M059J (cell line): ENCODE measurements at places on chromosomes 1 and 21. TPM values are rescaled to one million over a fixed set of nuclear protein-coding genes. Genes with fewer than 3 reads are reported as not detected.
A peak's percentile ranks its signal among the peaks of the same experiment; 100 is the strongest.

- peak; percentile 67 for DNase-seq
Observed at GRCh38 chr21:34761758-34762330, 93.0 kb downstream of the CLIC6 start.

Gene TGFBR3
- total RNA-seq: 1.8 and 2.1 TPM in 2 replicates

- no peak for DNase-seq
Observed at GRCh38 chr1:61782771-61783170, 40.5 kb downstream of the PATJ start.

Gene SMCP
- not detected in 2 replicates for total RNA-seq

Gene APOBEC4
- total RNA-seq: not detected in 2 replicates

DNA sequence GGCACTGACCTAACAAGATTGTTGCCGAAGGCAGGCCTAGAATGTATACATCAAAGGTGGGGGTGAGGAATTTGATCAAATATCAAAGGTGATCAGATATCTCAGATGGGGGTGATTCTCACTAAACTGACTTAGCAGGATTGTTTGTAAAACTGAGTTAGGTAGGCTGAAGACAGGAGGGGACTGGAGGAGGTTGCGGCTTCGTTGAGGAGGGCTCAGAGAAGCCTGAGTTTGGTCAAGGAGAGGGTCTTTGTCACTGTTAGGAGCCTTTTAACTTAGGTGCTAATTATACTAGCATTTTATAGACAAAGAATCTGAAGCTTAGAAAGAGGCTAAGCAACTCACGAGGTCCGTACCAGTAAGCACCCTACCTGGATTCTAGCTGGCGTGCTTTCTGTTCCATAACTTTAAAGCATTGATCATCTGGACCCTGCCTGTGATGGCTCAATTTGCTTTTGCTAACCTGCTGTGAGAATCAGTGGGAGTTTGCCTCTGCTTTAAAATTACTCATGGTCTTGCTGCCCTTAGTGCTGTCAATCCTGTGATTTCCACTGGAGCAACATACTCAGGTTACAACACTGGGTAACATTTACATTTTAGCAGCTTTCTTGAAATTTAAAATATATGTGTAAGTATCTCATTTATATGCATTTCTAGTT lies 49.8 kb downstream of the ITSN1 start:
- no peak for DNase-seq

DNA sequence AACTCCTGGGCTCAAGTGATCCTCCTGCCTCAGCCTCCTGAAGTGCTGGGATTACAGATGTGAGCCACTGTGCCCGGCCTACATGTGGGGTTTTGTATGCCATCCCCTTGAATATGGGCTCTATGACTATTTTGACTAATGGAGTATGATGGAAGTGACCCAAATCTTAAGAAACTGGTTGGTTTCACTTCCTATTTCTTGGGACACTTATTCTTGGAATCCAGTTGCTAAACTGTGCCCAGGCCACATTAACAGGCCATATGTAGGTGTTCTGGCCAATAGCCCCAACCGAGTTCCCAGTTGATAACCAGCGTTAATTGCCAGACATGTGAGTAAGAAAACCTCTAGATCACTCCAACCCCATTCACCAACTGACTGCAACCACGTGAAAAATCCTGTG lies 36.3 kb upstream of the CLIC4 start:
- peak; percentile 38 for DNase-seq

DNA sequence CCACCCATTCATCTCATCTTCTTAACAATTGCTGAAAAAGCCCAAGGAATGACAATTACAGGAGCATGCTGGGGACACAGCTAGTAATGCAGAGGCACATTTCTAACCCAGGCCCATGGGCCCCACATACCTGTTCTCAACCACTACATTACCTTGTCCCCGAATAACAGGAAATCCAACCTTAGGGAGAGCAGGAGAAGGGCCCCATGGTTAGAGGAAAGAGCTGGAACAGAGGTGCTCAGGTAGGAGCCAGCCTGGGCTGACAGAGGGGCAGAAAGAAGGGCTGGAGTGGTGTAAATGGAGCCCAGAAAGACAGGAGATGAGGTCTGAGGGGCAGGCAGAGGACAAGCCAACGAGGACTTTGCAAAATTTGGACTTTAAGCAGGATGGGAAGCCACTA lies 11.4 kb upstream of the S100A8 start:
- no peak for DNase-seq

Gene LIPI
- not detected in 2 replicates for total RNA-seq

- no peak for DNase-seq
Observed at GRCh38 chr1:46300673-46301405, 2.6 kb downstream of the LRRC41 start.

GRCh38 chr1:171858696-171859095 lies 17.4 kb downstream of the DNM3 start:
- DNase-seq: no peak

DNA sequence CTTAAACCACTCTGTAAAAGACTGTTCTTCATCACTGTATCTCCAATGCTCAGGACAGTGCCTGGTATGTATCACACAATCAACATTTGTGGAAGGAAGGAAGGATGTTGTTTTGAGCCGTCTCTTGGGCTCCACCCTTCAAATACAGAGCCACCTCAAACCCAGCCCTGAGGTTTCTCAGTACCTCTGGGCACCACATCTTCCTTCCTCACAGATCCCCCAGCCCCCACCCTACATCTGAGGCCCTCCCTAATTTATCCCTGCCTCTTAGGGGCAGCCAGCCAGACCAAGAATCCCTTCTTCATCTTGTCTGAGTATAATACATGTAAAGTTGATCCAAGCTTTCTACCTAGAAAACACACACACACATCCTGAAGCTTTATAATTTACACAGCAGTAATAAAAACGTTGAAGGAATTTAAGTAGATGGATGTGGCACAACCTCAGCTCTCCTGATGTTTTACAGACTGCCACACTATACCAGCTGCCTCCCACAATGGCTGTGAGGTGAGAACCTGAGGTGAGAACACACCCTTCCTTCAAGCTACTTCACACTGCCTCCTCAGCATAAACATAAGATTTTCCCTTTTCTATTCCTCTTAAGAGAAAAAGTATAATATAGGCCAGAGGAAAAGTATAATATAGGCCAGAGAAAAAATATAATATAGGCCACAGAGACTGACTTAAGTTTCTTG lies 48.5 kb downstream of the CDC7 start:
- DNase-seq: no peak

GRCh38 chr1:198669023-198669698 lies 30.3 kb downstream of the PTPRC start:
- peak; percentile 98 for DNase-seq

DNA sequence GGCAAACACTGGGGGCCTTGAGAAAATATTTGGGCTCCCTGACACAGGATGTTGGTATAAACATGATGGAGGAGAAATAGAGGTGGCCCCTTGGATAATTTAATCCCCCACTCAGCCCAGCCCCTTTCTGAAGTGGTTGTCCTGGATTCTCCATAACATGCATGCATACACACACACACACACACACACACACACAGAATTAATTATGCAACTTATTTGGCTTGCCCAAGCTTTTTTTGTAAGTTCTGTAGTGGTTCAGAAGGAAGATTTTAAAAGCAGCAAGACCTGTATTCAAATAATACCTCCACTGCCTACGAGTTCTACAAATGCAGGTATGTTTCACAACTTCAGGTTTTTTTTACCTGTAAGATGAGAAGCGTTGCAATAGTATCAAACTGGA lies 15.0 kb downstream of the ATF3 start:
- no peak for DNase-seq

Gene NCMAP
- total RNA-seq: not detected in 2 replicates

GRCh38 chr1:202259705-202260104 lies 66.1 kb downstream of the LGR6 start:
- DNase-seq: no peak

GRCh38 chr1:224458996-224459395 lies 24.4 kb upstream of the WDR26 start:
- DNase-seq: no peak

DNA sequence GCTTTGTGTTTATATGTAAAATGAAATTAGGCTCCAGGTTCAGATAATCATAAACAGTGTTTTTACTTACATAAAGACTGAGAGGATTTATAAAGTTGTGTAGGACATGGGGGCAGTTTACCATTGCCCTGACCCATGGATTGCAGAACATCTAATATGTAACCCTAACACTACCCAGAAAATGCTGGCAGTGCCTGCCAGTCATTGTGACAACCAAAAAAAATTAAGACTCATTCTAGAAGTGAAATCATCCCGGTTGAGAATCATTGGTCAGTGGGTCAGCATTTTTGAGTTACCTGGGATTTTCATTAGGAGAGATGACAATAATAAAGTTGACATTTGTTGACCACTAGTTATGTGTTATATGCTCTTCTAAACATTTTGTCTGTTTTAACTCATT lies 31.2 kb upstream of the THEM4 start:
- no peak for DNase-seq

DNA sequence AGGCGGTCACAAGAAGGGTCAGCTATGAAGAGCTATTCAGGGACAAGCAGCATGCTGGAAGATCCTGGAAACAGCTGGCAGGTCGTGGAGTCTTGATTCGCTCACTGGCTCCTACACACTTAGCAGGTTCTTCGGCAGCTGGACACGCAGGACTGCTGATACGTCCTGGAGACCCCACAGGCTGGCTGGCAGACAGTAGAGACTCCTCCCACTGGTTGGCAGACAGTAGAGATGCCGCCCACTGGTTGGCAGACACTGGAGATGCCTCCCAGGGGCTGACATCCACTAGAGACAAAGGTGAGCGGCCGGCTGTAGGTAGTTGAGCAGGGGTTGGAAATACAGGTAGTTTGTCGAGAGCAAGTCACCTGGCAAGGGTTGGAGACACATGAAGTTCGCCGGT lies 466 bp downstream of the KRTAP11-1 start:
- no peak for DNase-seq

Gene OLIG2
- not detected in 2 replicates for total RNA-seq

- no peak for DNase-seq
Observed at GRCh38 chr1:177441281-177441680, 270.5 kb downstream of the BRINP2 start.

DNA sequence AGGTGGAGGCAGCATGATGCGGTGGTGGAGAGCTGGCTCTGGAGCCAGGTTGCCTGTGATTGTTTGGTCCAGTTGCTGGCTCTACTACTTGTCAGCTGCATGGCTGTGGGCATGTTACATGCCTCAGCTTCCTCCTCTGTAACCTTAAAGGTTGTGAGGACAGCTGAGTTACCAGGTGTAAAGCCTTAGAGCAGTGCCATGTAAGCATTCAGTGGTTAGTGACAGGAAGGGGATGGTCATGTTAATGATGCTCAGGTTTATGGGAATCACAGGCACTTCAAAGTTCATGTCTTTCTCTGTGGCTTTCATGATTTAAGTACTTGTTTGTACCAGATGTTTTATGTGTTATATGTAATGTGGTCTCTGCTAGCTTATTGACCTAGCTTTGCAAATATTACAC lies 32.6 kb downstream of the PTGFRN start:
- DNase-seq: no peak

- no peak for DNase-seq
Observed at GRCh38 chr1:12157366-12158231, 9.2 kb upstream of the TNFRSF1B start.

- no peak for DNase-seq
Observed at GRCh38 chr1:159675046-159675445, 39.3 kb downstream of the CRP start.

- DNase-seq: no peak
Observed at GRCh38 chr1:163842571-163842970, 520.8 kb downstream of the NUF2 start.

DNA sequence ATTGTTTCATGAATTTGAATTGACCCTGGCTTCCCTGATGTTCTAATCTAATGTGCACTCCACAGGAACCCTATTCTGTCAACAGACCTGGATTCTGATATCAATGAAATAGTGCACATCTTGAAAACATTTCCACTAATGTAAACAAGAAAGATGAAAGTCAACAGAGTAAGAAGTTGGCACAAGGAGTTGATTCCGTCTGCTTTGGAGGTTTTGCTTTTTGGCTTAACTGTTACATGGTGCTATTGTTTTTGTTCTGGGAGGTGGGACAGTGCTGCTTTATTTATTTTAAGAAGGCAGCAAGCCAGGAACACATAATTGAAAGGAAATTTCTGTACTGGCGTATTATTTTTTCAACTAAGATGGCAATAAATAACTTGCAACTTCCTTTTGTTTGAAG lies 73.3 kb downstream of the LEPR start:
- peak; percentile 57 for DNase-seq

GRCh38 chr1:12185918-12186678 lies 19.3 kb downstream of the TNFRSF1B start:
- DNase-seq: no peak

Gene MINDY1
- 7.0 and 8.9 TPM in 2 replicates for total RNA-seq

Gene INSRR
- not detected in 2 replicates for total RNA-seq

GRCh38 chr1:39965044-39965443 lies 10.1 kb downstream of the MFSD2A start:
- DNase-seq: no peak

Gene FMO5
- 0.54 TPM in 2 replicates for total RNA-seq

Gene HUNK
- total RNA-seq: 0.05 and 0.15 TPM in 2 replicates

- DNase-seq: no peak
Observed at GRCh38 chr1:32509939-32510338, 29.3 kb upstream of the ZBTB8A start.

- DNase-seq: no peak
Observed at GRCh38 chr1:22315315-22316078, 136.2 kb upstream of the ZBTB40 start.
